ENCODE measurements at places on chromosomes 12 and 14.

DNA sequence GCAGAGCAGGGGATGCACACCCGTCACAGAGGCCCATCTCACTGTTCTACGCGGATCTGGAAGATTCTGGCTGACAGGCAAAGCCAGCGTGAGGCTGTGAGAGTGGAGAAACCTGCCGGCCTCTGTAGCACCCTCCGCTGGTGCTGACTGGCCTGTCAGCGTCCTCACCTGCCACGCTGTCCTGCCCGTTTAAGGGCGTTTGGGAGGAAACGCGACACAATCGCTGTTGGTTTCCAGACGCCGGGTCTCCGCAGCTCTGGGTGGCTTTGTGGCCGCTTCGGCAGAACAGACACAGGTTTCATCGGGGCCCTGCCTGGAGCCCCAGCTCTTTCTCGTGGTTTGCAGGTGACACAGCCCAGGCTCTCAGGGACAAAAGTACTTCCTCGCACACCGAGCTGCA is 70.6 kb downstream of the NOC4L start:
- DNase-seq = no peak

DNA sequence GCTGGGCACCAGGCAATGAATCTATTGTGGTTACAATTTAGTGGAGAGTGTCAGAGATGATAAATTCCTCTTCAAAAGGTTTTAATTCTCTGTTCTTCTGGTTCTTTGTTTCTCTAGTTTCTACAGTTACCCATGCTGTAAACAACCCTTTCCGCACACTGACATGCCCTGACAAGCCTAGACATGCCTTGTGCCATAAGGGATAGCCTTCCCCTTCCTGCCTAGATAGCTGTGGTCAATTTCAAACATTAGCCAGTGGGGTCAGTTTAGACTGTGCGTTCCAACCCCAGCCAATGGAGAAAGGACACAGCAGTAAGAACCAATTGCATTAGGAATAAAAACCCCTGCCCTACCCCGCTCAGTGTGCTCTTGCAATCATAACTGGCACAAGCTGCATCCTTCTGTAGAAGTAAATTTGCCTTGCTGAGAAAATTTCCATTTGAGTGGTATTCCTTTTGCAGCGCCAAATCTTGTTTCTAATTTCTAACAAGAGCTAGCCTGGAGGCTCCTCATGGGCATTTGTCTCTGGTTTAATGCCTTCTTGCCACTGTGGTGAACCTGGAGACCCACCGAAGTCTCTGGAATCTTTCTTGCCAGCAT is 6.4 kb downstream of the EDDM3A start:
- no peak for DNase-seq

- DNase-seq = no peak
Measured at GRCh38 chr12:43028826-43029225, 439.3 kb upstream of the PRICKLE1 start.

DNA sequence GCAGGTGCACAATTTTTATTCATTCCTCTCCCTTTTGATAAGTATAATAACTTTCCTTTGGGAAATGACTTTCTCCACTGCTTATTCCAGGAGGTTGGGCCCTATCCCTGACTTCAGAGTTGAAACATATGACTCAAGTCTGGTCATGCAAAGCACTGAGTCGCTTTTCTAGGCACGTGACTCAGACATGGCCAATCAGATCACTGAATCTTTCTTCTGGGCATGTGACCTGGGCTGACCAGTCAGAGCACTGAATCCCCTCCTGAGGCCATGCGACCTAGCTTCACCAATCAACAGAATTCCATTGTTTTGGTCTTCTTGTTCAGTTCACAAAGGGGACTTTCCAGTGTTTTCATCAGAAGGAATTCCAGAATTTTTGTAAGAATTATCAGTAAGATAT is 377.1 kb upstream of the KITLG start:
- DNase-seq = no peak

DNA sequence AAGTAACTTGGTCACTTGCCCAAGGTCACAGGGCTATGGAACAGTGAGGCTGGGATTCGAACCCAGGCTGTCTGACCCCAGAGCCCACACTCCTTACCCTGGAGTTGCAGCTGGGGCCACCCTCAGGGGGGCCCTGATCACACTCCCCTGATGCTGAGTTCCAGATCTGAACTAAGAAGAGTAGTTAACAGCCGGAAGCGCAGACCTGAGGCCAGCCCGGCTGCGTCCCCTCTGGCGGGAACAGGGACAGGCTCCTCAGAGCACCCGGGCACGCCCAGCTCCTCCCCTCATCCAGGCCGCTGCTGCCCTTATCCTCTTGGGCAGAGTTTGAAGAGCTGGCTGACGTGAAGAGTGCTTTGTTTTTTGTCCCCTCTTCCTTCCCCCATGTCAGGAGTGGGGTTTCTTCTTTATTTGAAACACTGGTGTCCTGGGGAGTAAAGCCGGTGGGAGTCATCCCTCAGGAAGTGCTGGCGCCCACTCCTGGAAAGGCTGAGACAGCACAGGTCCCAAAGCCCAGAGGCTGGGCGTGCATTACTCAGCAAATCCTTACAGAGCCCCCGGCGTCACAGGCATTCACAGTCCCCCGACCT is 8.7 kb downstream of the PHB2 start:
- peak; percentile 86 for DNase-seq

- DNase-seq = no peak
Measured at GRCh38 chr12:20317554-20317953, 50.8 kb upstream of the PDE3A start.

- DNase-seq = peak; percentile 82
Measured at GRCh38 chr14:59688224-59689170, 111.9 kb upstream of the CCDC175 start.

DNA sequence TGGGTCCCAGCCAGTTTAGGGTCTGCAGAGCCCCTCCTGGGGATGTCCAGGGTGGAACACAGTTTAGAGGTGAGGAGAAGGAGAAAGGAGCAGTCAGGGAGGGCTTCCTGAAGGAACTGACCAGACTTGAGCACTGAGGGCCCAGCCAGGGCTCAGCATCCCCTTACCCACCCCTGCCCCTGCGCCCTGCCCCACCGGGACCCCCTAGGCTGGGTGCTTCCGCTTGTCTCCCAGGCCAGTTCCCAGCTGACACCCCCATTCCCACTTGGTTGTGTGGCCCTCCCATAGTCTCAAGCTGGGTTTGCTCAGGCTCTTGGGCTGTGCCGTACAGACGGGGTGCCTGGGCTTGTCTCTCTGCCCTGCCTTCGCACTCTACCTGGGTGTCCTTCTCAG is 26.3 kb upstream of the KIF26A start:
- no peak for DNase-seq

- peak; percentile 70 for DNase-seq
Measured at GRCh38 chr12:132429602-132429945, 60.4 kb upstream of the FBRSL1 start.

DNA sequence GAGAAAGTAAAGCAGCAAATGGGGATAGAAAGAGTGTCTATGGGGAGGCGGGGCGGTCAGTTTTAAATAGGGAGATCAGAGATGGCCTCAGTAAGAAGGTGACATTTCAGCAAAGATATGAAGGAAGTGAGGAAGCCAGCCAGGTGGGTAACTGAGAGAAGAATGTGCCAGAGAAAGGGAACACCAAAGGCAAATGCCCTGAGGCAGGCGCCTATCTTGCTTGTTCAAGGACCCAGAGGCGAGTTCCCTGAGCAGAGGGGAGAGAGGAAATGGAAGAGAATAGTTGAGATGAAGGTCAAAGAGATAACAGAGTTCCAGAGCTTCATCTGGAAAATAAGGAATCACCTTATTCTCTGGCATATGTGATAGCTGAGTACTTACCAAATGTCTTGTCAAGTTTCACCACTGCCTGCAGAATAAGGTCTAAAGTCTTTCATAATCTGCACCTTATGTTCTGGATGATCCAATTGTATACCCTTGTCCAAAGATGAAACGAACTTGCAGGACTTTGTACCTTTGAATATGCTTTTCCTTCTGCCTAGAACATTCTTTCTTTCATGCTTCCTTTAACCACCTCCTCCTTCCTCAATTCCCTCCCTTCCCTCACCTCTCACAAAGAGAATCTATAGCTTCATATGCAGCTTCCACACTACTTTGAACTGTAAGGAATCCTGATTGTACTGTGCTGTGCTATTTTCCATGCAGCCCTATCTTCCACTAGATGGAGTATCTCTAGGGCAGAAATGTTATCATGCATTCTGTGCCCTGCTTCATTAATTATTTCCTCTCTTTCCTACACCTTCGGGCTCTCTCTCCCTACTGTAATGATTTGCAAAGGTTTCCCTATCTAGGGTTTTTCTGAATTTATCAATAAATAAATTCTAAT is 38.5 kb downstream of the GNPTAB start:
- no peak for DNase-seq

DNA sequence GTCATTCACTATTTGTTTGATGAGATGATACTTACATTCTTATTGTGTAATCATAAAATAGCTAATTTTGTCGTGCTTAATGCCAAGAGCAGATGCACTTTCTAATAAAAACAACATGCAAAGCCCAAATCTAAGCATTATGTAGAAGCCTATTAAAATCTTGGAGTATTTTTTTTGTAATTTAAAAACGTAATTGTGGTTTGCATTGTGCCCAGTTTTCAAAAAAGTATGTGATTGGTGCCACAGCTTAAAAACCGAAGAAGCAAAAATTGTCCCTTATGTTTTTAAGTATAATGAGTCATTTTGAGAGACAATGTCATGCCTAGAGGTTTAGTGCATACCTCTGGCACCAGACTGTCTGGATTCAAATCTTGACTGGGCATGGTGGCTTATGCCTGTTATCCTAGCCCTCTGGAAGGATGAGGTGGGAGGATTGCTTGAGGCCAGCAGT is 464.8 kb upstream of the RGS6 start:
- DNase-seq = no peak

- no peak for DNase-seq
Measured at GRCh38 chr12:16658699-16659098, 52.7 kb upstream of the LMO3 start.

DNA sequence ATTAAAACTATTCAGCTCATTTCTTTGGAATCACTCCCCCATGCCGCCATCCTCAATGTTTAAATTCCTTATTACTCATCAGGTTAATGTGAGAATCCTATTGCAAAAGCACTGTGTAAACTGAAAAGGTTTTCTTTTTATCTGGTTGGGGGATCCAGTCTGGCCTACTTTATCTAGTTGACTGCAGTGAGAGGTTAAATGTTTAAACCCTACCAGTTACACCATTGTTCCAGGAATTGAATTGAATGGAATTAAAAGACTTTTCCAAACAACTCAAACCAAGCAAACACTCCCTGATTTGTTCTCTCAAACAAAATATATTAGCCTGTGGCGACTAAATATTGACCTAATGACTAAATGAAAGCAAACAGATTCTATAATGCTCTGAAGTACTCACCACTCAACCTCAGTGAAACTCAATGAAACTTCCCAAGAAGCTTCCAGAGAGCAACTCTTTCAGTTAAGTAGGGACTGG is 100.5 kb downstream of the VEZT start:
- no peak for DNase-seq

DNA sequence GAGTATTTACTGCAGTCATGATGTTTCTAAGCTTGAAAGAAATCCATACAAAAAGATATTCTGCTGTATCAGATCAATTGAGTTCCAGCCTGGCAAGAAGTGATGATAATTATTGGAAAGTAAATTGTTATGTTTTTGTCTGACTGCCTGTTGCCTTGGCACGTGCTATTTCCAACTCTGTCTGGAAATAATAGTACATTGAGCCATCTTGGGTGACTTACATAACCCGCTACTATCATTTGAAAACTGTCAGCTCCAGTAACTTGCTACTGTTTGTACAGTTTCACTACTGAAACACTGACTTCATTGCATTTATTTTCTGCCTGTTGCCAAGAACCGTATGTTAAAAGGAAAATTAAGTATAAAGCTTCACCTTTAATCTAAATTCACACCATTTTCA is 318.6 kb downstream of the ITPR2 start:
- DNase-seq = no peak

DNA sequence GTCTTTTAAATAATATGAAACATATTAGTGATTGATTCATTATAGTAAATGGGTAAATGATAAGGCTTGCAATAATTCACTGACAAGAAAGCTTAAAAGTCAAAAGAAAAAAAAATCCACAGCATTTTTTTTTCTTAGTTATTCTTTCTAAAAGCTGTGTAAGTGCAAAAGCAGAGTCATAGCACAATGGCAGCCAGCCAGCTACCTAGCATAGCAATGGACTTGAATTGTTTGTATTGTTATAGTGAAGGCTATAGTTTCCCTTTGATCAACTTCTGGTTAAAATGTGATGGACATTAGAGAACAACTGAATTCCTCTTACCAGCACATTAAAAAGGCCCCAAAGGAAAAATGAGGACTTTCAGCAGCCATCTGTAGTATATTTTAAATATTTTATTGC is 232.1 kb downstream of the NAV3 start:
- DNase-seq = peak; percentile 66

GRCh38 chr14:69573831-69574262 is 824 bp downstream of the CCDC177 start:
- DNase-seq = no peak

DNA sequence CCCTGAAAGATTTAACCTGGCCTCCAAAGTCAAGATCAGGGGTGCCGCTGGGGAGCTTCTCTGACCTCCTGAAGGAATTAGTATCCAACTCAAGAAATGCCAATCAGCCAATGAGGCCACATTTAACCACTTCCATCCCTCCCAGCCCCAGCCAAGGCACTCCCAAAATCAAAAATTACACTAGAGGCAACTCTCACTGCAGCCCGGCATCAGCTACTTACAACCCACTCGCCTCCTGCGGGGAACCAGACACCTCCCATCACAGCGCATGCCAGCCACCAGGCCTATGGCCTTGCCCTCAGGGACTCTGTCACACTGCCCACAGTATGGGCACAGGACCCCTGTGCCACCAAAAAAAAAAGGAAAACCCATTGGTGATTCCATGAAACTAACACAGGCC is 62.3 kb upstream of the DDX11 start:
- DNase-seq = no peak

GRCh38 chr12:119652665-119653064 is 15.3 kb upstream of the PRKAB1 start:
- DNase-seq = no peak

- no peak for DNase-seq
Measured at GRCh38 chr14:103739466-103739792, 23.8 kb downstream of the ZFYVE21 start.

DNA sequence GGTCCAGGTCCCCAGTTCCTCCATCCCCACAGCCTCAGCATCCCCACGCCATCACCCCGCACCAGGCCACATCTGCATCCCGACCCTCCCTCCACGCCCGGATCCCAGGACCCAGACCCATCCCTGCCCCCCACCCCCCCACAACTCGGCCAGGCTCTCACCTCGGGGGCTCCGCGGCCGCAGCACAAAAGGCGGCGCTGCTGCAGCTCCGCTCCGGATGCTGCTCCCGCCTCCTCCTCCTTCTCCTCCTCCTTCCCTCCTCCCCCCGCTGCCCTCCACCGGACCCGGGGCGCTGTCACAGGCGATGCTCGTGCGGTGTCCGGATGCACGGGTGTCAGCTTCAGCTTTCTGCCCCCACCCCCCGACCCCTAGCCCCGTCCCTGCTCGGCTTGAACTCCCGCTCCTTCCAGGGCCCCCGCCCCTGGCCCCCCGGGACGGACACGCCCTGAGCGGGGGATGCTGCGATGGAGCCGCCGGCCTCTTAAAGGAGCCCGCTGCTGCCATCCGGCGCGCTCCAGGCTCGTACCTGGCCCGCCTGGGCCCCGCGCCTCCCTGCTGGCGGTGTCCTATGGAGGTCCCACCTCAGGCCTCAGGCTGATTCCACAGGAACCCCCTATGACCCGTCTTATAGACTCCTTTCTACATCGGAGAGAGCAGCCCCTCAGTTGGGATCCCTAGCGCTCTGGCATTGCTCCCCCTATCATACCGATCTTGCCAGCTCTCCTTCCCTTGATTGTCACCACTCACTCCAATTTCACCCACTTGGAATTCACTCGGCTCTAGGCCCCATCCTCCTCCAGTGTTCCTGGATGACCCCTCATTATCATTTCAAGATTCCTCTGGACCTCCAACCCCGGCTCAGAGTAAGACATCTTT is at the start of gene MAP3K12:
TSS of gene MAP3K12 (minus strand) at position 193 of the 876 bp plus-strand sequence. CDS start 12,067 bp downstream, outside the sequence.
- DNase-seq = no peak

Data from common myeloid progenitor, CD34-positive (primary cell).